Activated CD4-positive, alpha-beta memory T cell treated with anti-CD3 and anti-CD28 coated beads for 36 hours (primary cell): ENCODE measurements at places on chromosomes 13 and 19.

DNA sequence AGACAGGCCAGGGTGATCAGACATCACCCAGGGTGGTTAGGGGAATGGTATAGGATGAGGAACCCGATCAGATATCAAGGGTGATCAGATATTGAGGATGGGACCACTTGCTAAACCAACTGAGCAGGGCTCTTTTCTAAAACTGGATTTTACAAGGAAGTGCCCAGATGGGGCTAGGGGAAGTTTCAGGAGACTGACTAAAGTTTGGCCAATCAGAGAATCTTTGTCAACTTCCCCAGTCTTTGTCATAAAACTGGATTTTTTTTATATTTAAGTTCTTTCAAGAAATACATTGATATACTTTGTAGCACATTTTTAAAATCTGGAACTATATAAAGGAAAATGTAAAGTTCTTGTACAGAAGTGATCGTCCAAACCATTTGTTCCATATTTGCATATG, 30.5 kb upstream of the DLEU7 start:
- no peak for DNase-seq

GRCh38 chr13:73722120-73722519, 412.1 kb downstream of the KLF12 start:
- DNase-seq, result no peak

- DNase-seq, result no peak
Observed at GRCh38 chr19:35478794-35479677, 11.2 kb downstream of the KRTDAP start.

DNA sequence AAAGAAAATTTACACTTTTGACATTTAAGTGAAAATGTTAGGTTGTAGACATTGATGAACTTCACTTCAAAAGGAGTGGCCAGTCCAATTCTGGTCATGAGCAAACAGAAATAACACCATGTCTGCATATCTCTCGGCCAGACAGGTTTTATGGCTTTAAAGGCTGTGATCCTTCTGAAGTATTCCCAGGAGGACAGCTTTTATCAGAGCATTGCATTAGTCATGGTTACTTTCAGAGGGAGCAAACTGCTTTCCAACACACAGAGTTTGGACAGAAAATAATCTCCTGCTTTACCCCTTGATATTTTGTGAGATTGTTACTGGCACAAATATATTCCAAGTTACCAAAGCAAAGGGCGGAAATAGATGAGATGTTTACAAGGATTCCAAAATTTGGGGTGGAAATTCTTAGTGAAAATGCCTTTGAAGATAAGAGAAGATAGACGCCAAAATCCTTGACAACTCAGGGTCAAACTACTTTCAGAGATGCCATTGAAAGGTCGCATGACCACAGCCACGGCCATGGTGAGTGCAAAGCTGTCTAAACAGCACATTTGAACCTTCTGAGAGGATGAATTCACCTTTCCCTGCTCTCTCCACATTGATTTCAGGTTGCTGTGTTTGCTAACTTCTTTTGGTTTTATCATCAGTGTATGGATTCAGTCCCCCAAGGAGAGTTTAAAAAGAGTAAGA, 584.5 kb upstream of the SGCG start:
- no peak for DNase-seq

DNA sequence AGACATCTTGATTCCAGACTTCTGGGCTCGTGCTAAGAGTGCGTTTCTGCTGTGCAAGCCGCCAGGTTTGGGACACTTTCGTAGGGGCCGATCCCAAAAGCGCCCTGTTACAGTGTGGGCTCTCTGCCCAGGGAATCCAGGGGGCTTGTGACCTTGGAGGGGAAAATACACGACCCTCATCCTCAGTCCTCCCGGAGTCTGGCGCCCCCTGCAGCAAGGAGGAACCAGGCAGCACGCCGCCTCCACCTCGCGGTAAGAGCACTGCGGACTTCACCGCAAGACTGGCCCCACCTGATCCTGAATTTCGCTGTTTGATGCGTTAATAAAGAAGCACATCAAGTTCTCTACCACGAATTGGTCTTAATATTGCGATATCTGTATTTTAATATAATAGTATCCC, 5.2 kb downstream of the POLRMT start:
- DNase-seq, result peak; percentile 33

- no peak for DNase-seq
Observed at GRCh38 chr19:30719999-30720345, 347.8 kb downstream of the ZNF536 start.

GRCh38 chr19:48741129-48741999, 954 bp upstream of the RASIP1 start:
- peak; percentile 55 for DNase-seq

DNA sequence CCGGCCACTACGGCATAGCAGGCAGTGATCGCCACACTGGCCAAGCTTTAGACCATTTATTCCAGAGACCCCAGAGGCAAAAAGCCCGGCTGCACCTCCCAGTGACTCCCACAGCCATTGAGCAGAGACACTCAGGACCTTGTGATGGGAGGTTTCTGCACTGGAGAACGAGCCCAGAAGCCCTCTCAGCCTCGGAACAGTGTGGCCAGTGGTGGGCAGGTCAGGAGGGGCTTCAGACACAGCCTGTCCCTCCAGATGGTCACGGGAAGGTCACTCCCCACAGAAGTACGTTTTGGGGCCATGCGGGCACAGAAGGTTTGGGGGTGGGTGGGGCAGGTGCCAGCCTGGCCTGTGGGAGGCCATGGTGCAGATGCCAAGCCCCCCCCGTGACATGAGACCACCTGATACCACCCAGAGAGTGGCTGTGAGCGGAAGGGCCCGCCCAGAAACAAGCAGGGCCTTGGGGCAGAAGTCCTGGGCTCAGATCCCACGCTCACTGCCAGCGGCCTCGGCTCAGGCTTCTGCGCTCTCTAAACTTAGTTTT, 599 bp upstream of the F10 start:
- DNase-seq, result no peak

DNA sequence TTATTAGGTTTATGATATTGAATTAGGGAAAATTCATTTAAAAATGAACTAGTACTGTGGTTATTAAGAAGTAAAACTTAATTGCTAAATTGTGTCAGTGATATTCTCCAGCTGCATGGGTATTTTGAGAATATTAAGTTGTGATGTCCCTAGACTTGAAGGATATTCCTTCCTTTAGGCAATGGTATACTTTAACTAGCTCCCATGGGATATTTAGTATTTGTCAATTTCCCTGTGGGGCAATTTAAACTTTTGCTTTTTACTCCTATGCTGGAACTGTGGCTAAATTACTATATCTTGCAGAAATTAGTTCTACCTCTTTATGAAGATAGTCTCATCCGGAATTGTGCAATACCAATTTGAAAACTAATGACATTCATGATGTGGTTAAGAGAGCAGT, 151.6 kb upstream of the CSNK1A1L start:
- DNase-seq, result no peak

GRCh38 chr13:74114641-74115040, 19.6 kb downstream of the KLF12 start:
- no peak for DNase-seq

GRCh38 chr13:79314652-79315051, 91.4 kb downstream of the RBM26 start:
- DNase-seq, result no peak

- DNase-seq, result no peak
Observed at GRCh38 chr19:7115721-7116120, 46.2 kb downstream of the ZNF557 start.

GRCh38 chr19:33673258-33673875, 51.6 kb downstream of the CHST8 start:
- no peak for DNase-seq

DNA sequence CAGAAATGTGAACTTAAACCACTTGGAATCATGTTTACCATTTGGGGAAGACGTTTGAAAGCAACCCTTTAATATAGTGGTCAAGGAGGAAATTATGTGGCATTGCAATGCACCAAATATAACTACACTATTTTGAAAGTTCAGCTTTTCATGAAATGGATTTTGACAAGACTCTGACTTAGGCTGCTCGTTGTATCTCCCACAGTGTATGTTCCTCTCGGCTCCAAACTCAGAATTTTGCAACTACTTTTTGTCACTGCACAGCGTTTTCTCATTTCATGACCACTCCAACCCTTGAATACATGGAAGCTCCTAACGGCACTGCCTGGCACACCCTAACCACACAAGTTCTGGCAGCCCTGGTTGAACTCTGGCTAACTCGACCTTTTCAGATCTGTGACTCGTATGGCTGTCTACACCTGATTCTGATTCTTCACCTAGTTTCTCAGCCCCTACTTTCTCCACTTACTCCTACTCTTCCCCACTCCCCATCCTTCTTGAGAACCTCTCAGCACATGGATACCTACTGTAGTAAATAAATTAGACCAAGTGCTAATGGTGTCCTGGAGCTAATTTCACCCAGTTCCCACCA, 7.0 kb upstream of the POMP start:
- no peak for DNase-seq

GRCh38 chr19:17205237-17206140, 9.7 kb upstream of the USE1 start:
- peak; percentile 69 for DNase-seq

DNA sequence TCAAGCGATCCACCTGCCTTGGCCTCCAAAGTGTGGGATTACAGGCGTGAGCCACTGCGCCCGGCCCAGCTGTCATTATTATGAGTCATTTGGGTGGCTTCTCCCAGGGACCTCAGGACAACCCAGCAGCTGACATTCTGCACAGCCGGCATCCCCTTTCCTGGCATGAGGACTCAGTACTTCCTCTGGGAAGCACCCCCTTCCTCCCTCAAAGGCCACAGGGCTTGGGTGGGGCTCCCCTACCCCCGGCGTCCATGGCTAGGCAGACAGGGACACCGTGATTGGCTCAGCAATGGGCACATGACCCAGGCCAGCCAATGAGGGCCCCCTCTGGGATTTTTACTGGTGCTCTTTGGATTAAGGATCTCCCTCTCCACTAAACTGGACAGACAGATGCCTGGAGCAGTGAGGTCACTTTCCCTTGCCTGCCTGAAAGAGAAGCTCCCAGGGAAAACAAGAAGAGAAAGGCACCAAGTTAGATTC, 6.0 kb downstream of the KANK2 start:
- no peak for DNase-seq

DNA sequence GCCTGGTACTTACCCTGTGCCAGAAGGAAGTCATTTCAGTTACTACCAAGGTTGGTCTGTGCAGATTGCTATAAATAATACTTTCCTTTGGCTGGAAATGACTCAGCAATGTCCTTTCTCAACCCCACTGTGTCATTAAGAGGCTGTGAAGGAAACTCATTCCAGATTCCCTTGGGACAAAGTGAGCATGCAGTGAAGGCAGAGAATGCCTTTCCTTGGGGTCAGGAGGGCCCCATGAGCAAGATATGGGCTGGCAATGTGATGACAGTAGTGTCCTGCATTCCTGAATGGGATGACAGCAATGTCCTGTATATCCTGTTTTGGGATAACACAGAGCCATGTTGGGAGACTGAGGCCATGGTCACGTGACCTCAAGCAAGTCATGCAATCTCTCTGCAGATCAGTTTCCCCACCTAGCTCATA, 213.1 kb upstream of the TMTC4 start:
- DNase-seq, result no peak

DNA sequence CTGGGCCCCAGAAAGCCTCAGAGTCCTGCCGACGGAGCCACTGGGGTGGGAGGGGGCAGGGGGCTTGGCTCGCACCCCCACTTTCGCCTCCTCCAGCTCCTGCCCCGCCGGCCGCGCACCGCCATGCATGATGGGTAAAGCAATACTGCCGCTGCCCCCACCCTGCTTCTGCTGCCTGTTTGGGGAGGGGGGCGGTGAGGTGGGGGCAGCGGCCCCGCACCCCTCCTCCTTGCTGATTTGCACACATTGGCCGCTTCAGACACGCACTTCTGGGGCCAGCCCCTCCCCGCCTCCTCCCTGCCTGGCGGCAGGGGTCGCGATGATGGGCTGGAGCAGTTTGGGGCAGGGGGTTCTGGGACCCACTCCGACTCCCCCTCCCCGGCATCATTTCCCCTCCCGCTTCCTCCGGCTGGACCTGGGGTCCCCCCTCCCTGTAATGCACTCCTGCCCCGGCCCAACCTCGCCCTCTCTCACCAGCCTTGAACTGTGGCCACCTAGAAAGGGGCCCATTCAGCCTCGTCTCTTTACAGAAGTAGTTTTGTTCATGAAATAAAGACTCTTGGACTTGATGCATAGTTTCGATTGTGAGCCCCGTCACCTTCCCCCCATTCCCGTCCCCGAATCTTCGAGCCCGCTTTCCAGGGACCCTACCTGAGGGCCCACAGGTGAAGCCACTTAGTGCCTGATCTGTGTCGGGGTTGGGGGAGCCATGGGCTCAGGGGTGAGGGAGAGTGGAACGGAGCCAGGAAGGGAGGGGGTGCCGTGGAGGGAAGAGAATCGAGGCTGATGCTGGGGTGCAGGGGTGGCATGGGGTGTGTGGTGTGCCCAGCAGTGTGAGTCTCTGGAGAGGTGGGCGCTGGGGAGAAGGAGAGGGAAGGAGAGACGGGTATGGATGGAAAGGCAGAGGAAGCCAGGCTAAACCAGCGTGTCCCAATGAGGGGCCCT, 1.4 kb upstream of the HPN start:
- no peak for DNase-seq

- no peak for DNase-seq
Observed at GRCh38 chr19:55094456-55095259, 19.0 kb downstream of the EPS8L1 start.

DNA sequence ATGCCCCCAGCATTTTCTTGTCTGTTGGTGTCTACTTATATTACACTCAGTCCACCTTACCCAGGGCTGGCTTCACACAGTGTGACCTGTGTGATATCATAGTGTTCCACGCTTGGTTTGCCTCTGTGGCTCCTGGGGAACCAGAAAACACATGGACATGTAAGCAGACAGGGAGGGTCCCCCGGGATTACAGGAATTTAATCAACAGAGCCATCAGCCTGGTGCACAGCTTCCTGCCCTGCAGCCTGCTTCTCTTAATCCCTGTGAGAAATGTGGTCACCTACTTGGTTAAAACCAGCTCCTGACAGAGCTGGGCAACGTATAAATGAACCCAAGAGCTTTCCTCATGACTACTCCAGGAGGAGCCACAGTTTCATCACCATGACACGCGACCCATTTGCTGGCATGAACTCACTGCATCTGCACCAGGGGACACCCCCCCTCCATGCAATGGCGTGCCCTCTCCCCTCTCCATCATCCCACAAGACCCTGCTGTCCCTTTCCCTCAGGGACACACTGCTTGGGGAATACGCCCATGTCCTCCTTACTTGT, 152.1 kb downstream of the UQCRFS1 start:
- no peak for DNase-seq

DNA sequence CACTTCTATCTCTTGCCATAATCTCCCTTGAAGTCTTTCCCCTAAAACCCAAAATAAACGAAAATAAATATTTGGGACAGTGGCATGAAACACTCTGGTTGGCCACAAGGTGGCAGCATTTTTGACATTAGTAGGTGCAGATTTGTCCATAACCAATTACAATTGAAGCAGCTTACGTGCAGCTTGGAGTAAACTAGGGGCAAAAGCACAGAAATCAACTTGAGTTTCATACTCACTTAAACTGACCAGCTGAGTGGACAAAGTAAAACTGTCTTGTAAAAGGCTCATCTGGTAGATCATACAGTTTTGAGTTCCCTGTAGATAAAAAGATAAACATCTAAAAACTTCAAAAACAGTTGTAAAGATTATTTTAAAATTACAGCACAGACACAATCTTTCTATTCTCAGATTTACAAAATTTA, 18.8 kb downstream of the PDCD5 start:
- DNase-seq, result peak; percentile 37
